ENCODE measurements at places on chromosomes 12 and 14.

DNA sequence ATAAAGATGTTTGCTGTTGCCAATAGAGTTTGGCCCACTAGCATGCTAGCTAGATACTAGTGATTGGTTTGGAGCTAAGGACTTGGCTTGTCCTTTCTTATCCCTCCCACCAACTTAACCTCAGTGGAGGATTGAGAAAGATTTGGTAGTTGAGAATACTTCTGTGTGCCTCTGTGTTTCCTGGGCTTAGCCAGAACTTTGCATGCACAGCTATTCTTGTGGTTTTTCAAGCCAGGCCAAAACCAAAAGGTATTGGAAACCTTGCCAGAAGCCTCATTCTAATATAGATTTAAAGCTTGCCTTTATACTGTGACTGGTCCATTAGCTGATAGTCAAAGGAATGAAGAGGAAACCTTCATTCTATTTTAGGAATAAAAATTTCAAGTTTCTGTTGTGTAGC is 188.5 kb downstream of the CCDC91 start:
- peak; percentile 77 for DNase-seq

- DNase-seq, result no peak
Measured at GRCh38 chr12:55194382-55194781, 26.4 kb upstream of the OR10A7 start.

- no peak for DNase-seq
Measured at GRCh38 chr12:7130701-7131501, 730 bp downstream of the CLSTN3 start.

GRCh38 chr12:2259369-2259768 is 206.6 kb downstream of the CACNA1C start:
- no peak for DNase-seq

DNA sequence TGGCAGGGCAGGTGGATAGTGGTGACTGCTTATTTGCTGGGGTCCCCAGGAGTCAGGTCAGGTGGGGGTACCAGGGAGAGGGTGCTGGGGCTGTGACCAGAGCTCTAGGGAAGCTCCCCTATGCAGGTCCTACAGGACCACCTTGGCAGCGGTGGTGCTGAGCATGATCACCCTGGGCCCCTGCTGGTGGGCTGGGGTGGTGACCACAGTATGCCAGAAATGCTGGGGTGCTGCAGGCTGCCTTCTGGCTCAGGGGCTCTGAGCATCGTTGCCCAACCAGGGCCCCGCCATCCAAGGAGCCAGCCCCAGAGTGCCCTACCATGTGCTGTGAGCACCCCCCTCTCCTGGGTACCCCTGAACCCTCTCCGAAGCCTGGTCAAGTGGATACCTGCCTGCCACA is 17.5 kb upstream of the NUDT14 start:
- no peak for DNase-seq

GRCh38 chr14:100393362-100393761 is 70.2 kb downstream of the SLC25A47 start:
- DNase-seq, result no peak

GRCh38 chr12:15356951-15357364 is 34.6 kb downstream of the PTPRO start:
- no peak for DNase-seq

- no peak for DNase-seq
Measured at GRCh38 chr12:71548893-71549292, 109.3 kb downstream of the LGR5 start.

DNA sequence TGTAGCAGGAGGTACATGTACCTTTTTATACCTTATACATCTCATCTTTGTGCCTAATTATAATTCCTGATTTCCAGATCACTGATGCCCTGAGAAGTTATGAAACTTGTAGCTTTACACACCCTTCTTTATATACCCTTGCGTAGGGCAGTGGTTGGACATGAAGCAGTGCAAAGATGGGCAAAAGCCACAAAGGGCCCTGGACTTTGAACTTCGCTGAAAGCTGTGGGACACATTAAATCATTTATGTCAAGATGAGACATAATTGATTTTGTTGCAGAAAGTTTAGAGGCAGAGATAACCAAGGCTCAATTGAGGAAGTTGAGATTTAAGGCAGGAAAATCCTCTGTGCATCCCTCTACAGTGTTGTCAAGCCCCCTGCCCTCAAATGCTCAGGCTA is 170.0 kb downstream of the SLC2A13 start:
- no peak for DNase-seq

- DNase-seq, result no peak
Measured at GRCh38 chr12:33596814-33597213, 157.2 kb upstream of the SYT10 start.

GRCh38 chr14:55128386-55129085 is 516 bp upstream of the LGALS3 start:
- no peak for DNase-seq

GRCh38 chr12:93943780-93944179 is 204.6 kb upstream of the PLXNC1 start:
- DNase-seq, result peak; percentile 51

DNA sequence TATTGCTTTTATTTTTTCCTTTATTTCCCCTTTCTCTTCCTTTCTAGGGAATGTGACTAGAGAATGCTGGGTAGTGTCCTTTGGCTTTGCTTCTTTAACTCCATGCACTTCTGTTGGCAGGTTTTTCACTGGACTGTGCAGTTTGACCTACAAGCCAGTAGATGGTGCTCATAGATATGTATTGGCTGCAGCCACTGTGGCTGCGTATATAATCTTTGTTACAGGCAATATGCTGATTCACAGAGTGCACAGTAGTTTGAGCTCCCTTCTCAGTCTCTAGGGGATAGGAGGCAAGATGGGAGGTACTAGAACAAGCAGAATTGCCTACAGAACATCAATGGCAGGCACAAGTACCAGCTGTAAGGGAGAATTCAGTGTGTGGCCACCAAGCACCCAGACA is 503.5 kb downstream of the LRFN5 start:
- peak; percentile 15 for DNase-seq

DNA sequence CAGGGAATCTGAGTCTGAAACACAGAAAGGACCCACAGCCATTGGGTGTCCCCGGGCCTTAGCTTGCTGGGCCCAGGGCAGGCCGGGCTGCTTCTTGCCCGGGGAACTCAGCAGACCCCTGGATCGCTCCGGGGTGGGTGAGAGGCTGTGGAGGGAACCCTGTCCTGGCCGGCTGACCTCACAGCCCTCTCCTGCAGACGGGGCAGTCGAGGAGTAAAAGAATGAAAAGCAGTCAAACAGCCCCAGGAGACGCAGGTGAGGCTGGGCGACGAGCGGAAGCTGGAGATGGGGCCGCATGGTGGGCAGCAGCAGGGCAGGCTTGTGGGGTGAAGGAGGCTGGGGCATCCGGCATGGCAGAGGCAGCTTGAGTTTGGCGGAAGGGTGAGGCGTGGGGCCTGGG is 57.0 kb downstream of the KIF26A start:
- DNase-seq, result no peak

DNA sequence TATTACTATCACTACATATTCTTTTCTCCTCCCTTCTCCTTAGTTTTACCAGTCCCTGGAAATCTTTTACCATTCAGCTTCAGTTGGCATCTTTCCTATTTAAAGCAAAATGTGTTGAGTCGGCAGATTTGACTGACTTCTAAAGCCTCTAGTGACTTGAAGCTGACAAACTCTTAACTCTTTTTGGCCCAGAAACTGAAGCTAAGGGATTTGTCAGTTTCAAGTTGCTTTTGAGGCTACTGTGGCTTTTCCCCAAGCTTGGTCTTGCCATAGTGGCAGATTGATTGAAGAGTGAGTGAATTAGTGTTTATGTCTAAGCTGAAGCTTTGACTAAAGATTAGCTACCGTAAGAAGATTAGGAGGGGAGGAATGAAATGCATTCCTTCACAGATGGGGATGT is 104.0 kb downstream of the ETNK1 start:
- no peak for DNase-seq

DNA sequence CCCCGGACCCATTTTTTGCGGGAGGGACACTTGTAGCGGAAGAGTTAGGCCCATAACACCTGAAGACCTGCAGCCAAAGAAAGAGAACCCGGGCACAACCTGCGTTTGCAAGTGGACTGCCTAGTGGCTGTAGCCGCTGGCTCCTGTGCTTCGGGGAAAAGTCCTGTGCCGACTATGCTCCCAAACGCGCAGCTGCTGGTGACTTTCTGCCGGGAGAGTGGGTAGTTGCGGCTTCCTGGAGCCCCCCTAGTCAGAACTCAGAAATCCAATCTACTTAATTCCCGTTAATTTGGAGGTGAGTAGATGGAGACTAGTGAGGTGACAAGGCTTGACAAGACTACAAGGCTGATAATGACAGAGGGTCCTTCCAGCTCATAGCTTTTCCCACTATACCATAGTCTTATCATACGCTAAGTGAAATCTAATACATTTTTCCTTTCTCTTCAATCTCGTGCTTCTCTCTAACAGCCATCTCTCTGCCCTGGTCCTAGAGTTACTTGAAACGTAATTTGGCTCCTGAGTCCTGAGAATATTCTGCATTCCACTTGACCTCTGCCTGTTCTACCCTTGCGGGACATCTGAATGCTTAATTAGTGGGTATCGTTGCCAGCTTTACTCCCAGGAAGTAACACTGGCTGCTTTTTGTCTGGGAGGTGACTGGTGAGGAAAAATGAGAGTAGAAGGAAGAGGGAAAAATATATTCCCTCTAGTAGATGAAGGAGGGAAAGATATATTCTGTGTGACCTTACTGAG is 556 bp downstream of the MTHFD1 start:
- no peak for DNase-seq

GRCh38 chr12:92439420-92439805 is 263.4 kb upstream of the PLEKHG7 start:
- DNase-seq, result peak; percentile 11

- DNase-seq, result no peak
Measured at GRCh38 chr12:59166457-59166856, 246.2 kb upstream of the LRIG3 start.

GRCh38 chr14:65772921-65773574 is 360.5 kb downstream of the FUT8 start:
- no peak for DNase-seq

GRCh38 chr12:89468648-89469326 is 55.8 kb downstream of the GALNT4 start:
- no peak for DNase-seq

DNA sequence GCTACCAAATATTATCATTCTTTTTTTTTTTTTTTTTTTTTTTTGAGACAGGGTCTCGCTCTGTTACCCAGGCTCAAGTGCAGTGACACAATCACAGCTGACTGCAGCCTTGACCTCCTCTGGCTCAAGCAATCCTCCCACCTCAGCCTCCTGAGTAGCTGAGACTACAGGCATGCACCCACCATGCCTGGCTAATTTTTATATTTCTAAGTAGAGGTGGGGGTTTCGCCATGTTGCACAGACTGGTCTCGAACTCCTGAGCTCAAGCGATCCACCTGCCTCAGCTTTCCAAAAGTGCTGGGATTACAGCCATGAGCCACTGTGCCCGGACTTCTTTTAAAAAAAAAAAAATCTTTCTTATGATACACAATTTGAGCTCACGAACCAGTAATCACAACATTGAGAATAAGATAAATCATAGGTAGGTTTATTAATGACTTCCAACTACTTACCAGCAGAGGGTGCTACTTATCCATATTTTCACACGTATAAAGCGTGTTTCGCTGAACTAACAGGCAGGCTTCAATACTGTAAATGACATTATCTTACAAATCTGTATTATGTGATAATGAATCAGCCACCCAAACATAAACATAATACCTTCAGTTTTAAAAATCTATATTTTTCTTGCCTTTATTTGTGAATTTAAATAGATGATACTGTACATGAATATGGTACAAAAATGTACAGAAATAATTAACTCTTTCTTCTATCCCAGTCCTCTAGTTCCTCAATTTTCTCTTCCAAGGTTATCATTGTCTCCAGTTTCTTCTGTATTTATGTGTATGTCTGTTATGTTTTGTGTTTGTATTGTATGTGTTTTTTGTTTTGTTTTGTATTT is 42.5 kb upstream of the BCAT1 start:
- peak; percentile 27 for DNase-seq

DNA sequence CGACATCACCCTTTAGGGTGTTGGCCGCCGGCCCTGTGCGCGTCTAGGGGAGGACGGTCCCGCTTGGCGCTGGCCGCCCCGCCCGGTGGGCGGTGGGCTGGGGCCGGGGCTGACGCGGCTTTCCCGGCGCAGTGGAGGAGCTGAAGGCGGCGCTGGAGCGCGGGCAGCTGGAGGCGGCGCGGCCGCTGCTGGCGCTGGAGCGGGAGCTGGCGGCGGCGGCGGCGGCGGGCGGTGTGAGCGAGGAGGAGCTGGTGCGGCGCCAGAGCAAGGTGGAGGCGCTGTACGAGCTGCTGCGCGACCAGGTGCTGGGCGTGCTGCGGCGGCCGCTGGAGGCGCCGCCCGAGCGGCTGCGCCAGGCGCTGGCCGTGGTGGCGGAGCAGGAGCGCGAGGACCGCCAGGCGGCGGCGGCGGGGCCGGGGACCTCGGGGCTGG is 3.6 kb downstream of the TNFAIP2 start:
- no peak for DNase-seq

DNA sequence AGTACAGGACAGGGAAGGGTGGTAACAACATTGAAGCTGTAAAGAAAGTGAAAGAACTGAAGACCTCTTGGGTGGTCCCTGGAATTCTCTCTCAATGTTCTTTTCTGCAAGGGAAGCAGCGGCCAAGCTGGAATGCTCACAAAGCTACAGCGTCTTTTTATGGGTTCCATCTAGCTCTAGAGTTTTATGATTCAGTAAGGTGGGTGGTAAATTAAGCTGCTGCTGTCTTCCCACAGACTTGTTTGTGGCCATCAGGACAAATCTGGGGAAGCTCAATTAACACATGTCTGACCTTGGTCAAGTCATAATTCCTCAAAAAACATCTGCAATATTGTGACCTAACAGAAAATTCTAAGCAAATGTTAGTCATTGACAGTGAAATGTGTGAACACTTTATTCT is 139.1 kb downstream of the MED13L start:
- no peak for DNase-seq

- no peak for DNase-seq
Measured at GRCh38 chr12:124296916-124297351, 2.0 kb downstream of the RFLNA start.

GRCh38 chr12:85253853-85254252 is 26.2 kb upstream of the ALX1 start:
- no peak for DNase-seq

GRCh38 chr12:8077207-8077606 is 4.9 kb upstream of the NECAP1 start:
- no peak for DNase-seq

DNA sequence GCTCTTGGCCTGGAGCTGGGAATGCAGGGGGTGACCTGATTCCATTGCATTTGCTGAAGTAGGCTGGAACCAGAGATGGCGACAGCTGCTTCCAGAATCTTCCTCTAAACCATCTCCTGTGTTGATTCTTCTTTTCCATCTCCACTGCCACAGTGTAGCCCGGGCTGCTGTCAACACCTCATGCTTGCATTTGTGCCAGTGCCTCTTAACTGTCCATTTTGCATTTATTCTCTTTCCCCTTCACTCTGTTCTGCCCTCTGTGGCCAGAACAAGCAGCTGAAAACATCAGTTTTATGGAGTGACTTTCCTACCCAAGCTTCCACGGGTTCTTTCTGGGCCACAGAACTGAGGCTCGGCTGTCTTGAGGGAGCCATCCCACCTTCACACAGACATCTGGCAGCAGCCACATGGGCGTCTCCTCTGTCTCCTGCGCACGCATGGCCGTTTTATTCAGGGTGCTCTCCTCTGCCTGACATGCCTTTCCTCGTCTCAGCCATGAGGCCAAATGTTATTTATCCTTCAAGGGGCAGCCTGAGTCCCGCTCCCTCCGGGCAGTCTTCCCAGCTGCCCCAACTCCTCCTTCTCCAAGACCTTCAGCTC is 51.7 kb downstream of the SMOC1 start:
- no peak for DNase-seq

GRCh38 chr12:110174373-110174996 is 50.3 kb downstream of the IFT81 start:
- DNase-seq, result no peak
